ENCODE measurements at places on chromosomes 1 and 21.

GRCh38 chr1:230064283-230064682 is 2.8 kb upstream of the GALNT2 start:
- no peak for DNase-seq

DNA sequence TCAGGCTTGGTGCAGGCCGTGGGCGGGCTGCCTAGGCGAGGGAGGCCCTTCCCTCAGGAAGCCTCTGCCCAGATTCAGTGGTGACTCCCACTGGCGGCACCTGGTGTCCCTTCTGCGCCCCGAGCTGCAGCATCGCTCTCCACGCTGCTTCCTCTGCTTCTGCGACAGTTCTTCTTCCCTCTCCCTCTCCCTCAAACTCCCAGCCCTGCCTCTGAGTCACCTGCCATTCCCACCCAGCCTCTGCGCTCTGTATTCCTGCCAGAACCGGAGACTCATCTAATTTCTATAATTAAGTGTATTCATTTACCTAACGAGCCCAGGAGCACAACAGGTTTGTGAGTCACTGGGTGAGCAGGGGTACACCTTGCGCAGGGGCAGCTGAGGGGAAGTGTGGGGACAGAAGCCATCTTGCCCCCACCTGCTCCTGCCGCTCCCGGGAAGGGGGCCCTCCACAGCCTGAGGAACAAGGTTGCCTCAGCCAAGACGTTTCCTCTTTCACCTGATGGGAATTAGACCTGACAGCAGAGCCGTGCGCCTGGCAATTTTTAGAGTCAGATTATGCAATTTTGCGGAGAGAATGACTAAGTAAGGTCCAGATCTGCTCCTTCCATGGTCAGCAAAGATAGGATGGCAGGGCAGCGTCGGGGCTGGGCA is 19.4 kb downstream of the KCNC4 start:
- peak; percentile 48 for DNase-seq

DNA sequence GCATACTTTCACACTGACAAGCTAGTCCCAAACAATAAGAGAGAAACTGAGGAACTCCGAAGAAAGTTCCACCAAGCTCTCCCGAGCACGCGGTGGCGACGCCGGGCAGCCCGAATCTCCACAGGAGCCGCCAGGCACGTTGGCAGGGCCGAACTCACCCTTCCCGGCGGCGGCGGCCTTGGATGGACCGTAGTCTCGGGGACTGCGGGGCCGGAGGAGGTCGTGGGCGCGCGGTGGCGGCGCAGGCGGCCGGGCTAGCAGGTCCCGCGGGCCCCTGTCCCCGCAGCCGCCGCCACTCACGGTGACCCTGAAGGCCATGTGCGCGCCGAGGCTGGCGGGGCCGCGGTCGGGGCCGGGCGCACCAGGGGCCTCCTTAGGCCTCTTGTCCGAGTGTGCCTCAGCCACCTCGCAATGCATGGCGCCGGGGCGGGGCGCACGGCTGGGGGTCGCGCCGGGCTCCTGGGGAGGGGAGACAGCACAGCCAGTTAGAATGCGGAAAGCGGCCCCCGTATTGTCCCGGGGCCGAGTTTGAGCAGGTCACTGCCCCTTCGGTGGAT is 1.2 kb downstream of the GLIS1 start:
- DNase-seq: no peak

DNA sequence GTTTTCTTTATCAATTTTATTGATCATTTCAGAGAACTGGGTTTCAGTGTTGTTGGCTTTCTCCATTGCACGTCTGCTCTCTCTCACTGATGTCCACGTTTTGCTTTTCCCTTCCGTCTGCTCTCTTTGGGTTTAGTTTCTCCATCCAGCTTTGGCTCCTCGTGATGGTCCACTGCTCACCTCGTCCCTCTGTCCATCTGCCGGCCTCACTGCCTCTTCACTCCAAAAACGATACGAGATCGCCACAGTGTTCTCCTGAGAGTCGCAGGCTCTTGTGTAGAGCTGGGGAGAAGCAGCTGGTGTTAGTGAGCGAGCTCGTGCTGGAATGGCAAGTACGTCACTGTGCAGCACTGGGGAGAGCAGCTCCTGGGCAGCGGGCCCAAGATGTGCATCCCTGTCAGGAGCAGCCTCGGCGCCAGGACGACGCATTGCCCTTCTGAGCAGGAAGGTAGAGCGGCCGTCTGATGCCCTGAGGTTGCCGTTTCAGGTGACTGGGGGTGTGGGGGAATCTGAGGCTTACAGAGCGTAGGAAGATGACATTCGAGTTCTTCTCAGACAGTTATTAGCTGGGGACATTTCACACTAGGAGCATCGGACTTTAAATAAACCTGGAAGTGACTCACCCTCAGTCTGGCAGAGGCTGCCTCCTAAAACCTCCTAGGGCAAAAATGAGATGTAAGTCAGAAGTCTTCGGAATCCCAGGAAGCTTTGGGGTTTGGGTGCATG is 31.4 kb upstream of the PCBP3 start:
- DNase-seq: peak; percentile 48

DNA sequence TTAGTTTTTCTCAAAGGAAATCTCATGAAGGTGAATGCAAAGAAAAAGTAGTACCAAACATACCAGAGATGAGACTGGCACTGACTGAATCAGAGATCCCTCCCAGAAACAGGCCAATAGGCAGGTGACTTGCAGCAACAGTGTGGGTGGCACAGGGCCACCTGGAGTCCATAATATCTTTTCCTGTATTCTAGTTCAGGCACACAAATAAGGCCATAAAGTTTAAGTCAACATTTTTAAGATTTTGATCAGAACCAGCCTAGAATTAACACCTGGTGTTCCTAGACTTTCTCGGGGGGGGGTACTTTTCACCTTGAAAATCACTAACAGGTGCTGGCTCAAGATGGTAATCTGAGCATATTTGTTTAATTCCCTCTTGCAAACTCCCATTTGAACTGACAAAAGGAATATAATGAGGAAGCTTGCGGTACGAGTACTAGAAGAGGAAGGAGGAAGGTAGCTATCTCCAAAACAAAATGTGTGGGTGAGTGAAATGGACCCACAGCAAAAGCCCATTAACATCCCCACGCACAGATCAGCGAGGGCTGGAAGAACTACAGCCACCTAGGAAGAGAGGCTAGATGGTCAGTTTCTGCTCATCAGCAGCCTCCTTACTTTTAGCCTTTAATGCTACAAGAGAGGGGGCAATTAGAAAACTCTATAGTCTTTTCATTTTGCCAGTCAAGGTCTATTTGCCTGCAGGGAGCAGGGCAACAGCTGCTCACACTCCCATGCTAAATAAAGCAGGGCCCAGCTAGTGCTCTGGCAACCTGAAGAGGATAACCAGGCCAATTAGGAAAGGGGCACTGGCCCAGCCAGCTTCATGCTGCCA is 18.9 kb downstream of the SDE2 start:
- DNase-seq: no peak

- no peak for DNase-seq
Measured at GRCh38 chr1:40155135-40155534, 6.1 kb upstream of the RLF start.

DNA sequence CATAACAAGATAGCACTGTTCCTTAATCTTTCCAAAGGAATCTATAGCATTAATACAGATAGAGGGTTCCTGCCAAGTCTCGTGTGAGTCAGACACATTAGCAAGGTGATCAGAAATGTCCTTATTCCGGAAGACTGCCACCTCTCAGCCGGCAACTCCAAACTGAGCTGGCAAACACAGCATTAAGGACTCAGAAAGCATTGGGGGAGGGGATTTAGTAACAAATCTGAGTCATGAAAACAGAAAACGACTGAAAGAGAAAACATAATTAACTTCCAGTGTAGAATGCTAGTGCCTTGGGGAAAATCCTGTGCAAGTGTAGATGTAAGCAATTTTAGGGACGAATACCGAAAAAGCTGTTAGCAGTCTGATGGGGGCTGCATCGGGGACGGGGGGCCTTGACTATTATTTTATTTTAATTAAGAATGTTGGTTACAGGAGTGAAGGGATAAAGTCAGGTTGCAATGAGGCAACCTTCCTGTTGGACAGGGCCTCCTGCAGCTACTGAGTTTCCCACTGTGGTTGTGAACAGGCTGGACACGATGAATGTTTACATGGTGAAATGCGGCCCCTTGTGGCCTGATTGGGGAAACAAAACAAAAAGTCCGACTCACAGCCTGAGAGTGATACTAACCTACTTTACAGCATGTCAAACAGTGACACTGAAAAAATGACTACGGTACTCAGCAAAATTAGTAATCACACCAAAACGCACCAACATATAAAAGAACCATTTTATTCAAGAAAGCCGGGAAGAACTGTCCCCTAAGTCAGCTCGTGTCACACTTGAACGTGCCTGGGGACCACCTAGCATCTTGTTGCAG is 20.7 kb downstream of the MIS18A start:
- peak; percentile 80 for DNase-seq

- no peak for DNase-seq
Measured at GRCh38 chr1:101191049-101191448, 45.8 kb upstream of the S1PR1 start.

DNA sequence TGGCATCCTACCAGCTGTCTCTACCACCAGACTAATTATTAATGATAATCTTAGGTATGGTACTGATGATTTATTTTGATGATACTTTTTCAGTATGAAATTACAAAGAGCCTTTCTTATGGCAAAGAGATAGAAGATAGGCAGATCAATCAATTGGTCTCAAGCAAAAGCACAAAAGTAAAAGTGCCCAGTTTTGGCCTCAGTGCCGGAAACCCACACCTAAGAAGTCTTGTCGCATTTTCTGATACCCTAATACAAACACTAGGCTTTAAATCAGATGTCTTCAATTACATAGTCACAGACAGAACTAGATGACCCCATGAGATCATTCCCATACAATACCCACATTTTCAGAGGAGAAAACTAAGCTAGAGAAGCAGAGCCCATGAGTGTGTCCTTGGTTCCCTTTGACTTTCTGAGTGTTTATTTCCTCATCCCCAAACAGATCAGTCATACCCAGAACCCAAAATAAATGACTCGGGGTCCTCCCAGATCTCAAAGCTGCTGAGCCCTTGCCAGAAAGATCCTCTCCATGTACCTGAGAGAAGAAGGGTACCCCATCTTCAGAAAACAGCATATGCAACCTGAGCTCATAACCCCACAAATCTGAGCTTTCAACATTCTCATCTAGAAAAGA is 7.7 kb downstream of the ITPKB start:
- no peak for DNase-seq

- DNase-seq: no peak
Measured at GRCh38 chr1:56927986-56928385, 37.8 kb downstream of the C8B start.

GRCh38 chr1:30609999-30610345 is 113.4 kb downstream of the MATN1 start:
- no peak for DNase-seq

DNA sequence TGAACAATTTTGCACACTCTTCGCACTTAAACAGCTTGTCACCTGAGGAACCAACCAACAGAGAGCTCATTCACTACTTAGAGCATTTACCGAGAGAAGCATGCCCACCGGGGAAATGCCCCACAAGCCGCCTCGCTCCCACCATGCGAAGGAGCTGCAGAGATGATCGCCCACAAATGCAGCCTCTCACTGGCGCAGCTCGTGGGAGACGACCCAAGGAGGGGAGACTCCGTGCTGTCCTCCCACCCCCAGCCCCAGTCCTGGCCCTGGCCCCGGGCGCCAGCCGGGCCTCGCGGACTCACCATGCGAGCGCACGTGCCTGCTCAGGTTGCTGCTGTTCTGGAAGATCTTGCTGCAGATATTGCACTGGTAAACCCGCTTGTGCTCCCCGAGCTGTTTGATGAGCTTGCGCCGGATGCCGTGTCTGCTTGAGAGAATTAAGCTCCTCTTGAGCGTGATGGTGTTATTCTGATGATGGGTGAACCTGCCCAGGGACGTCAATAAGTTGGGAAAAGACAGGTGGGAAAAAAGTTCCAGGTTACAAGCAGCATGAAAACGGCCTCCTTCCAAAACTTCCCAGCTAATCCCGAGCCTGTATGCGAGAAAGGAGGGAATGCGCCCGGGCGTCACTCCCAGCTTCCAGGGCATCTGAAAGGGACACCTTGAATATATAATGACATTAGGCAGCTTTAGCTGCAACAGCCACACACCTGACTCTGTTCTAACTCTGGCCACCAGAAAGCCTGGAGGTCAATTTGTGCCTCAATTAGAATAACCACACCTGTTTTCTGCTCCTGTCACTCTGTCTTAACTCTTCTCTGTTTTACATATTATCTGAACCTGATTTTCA is 42.8 kb downstream of the PRDM15 start:
- no peak for DNase-seq

DNA sequence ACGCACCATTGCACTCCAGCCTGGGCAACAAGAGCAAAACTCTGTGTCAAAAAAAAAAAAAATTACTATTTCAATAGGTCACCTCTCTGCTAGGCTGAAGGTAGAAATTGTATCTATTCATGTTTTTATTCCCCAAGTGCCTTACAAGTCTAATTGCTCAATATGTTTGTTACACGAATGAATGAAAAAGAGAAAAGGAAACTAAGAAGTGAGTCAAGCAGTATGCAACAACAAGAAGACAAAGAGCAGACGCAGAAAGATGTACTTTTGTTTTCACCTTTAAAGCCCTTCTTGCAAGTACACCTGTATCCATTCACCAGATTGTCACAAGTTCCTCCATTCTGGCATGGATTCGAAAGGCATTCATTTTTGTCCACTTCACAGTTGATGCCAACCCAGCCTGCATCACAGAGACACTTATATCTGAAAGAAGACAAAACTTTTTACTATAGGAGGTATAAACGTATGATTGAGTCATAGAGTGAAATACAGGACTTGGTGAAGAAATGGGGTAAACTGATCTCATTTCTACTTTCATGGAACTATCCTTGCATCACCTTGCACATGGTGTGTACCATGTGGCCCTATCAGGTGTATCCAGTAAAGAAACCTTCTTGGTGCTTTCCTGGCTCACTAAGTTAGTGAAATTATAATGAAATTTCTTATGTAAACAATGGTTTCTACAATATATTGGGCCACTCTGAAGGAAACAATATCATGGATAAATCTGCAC is 57.1 kb upstream of the ADAM30 start:
- DNase-seq: no peak

DNA sequence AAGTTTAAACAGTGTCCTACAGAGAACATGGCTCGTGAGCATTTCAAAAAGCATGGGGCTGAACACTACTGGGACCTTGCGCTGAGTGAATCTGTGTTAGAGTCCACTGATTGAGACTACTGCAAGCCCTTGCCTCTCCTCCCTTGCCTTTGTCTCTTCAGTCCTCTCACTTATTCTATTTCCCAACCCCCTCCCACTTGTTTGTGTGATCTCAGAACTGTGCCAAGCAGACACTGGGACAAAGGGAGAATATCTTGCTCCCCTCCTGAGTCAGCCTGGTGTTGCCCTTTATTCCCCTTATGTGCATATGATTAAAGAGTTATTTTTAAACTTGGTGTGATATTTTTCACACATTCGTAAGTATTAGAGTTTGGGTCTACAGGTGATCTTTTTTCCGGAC is 11.1 kb upstream of the RPRD2 start:
- no peak for DNase-seq

GRCh38 chr1:68384321-68384813 is 65.4 kb downstream of the RPE65 start:
- DNase-seq: peak; percentile 99

Measured in HFFc6 (cell line).